ENCODE measurements at places on chromosomes 3 and 15.

DNA sequence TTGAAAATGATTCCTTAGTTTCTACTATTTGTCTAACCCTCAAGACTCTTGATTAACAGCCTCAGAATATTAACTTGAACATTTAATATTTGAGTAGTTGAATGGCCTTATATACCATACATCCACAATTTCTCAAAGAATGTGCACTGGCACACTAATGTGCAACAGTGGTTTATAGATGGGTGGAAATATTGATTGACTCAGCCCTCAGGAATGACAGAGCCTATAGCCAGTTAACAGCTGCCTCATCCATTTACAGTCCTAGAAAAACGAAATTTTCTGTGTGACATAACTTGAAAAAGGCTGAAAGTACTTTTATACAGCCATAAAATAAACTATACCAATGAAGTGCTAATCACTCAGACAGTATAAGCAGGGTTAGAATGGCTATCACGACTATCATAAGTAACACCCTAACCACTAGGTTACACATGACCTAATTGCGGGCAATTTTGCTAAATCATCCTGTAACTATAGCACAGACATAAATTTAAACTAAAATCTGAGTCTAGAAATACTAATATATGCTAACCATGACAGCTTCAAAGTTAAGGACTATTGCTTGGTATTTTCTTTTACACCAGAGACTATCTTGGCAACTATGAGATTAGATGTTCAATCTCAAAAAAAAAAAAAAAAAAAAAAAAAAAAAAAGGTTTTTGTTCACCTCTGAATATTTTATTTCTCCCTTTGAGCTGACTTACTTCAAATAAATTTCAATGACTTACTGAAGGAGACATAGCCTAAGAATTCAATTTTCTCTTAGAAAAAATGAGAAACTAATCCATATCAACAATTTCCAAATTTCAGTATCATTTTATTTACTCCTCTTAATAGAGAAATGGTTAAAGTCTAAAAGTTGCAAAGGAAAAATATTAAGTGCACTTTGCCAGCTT, 9.3 kb downstream of the SECISBP2L start:
- no peak for DNase-seq

- DNase-seq = no peak
These were observed 58.9 kb upstream of the ETV5 start for GRCh38 chr3:186167646-186168395.

GRCh38 chr3:140995881-140996280, 54.2 kb downstream of the SLC25A36 start:
- no peak for DNase-seq

DNA sequence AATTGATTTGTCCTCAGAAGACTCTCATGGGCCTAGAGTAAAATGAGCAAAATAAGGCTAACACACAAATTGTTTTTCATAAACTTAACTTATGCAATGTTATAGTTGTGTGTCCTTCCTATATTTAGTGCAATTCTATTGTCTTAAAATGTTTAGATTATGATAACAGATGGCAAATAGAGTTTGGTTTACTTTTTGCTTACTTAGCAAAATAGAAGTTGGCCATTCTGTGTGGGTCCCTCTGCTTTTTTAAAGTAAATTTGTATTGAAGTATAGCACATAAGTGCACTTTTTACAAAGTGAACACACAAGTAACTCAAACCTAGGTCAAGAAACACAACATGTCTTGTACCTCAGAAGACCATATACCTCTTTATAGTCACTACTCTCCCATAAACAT, 150.6 kb upstream of the RARB start:
- DNase-seq = no peak

GRCh38 chr15:101107101-101107500, 144.7 kb downstream of the CHSY1 start:
- no peak for DNase-seq

GRCh38 chr3:59878038-59878427, 828.2 kb upstream of the CFAP20DC start:
- no peak for DNase-seq

DNA sequence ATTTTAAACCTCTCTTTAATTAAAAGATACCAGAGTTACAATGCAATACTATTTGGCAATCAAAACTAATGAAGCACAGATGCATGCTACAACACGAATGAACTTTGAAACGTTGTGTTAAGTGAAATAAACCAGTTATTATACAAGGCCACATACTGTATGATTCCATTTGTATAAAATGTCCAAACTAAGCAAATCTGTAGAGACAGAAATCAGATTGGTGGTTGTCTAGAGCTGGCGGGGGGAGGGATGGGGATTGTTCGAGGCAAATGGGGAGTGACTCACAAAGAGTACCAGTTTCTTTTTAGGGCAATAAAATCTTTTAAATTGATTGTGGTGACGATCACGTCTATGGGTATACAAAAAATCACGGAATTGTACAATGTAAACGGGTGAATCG, 677.0 kb downstream of the NTRK3 start:
- DNase-seq = no peak

DNA sequence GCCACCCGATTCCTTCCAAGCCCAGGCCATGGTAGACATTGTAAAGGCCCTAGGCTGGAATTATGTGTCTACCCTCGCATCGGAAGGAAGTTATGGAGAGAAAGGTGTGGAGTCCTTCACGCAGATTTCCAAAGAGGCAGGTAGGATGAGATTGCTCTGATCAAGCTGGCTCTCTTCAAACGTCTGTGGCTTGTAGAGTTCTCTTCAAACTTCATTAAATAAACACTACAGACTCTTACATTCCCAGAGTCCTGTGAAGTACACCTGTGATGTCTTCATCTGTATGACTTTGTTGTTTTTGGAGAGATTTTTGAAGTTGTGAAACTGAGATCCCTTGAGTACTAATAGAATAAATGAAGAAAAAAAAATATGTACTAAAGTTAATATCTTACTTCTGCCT, 285.6 kb downstream of the GRM7 start:
- DNase-seq = no peak

GRCh38 chr15:96565266-96565665, 234.8 kb downstream of the NR2F2 start:
- no peak for DNase-seq

DNA sequence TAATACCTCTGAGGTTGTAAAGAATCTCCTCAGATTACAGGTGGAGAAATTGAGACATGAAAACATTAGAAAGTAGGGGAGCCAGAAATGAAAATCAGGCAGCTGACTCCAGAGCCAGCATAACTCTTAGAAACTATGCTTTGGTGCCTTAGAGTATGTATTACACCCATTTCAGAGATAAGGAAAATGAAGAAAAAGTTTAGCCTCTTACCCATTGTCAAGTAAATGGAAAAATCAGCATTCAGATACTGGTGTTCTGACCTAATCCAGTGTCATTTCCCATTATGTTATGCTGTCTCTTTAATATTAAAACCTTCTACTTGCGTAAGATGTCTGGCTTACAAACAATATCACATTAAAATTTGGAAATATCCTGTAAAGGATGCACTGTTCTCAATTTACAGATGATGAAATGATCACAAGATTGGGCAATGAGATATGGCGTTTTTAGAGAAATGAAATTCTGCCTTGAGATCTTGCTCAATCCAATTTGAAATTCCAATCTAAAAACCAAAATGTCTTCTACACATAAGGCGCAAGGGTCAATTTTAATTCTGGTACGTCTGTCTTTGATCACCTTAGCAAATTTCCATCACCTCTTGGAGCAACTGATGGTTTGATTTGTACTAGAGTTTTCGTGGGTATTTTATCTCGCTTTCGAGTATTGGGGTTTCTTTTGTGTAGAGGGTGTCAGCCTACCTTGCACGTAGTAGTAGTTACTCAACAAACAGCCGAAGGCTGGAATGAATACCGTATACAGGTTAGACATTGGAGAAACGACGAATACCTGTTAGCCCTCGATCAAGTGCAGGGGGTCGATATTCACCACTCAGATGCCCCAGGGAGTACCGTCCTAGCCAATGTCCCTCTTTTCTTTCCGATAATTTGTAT, 902 bp upstream of the ZCWPW2 start:
- no peak for DNase-seq

GRCh38 chr3:177079684-177080083, 117.6 kb downstream of the TBL1XR1 start:
- no peak for DNase-seq

DNA sequence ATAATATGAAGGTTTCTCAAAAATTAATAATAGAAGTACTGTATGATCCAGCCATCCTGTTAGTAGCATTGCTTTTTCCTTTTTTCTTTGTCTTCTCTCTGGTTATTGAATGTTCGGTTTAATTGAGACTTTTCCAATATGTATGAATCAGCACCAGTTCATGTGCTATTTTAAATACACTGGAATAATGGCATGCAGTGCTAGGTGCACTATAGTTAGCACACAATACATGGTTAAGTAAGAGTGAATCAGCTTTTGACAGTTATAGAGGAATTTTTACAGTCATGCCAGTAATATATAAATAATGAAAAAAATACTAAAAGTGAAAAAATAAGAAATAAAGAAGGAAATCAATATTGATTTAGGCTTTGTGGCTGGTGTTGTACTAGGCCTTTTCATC, 113.8 kb upstream of the STRIT1 start:
- DNase-seq = no peak

GRCh38 chr3:179179256-179179655, 31.1 kb downstream of the PIK3CA start:
- no peak for DNase-seq

DNA sequence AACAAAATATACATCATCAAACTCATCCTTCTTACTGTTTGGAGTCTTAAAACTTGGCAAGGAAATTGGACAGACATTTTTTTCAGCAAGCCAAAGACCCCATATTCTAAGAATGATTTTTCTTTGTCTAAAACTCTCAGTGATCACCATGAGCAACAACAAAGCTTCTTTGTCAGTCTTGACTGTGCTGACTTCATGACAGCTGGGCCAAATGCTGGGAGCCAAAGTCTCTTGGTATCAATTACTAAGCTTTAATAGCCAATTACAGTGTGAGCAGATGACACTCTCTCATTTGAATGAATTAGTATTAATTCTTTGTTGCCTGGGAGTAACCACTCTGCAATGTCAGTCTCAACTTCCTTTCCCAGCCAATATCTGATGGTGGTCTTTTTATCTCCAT, 48.1 kb upstream of the GK5 start:
- DNase-seq = no peak

GRCh38 chr3:2856138-2857133, 253.7 kb downstream of the IL5RA start:
- DNase-seq = no peak

GRCh38 chr3:5768281-5768945, 580.9 kb downstream of the EDEM1 start:
- no peak for DNase-seq

DNA sequence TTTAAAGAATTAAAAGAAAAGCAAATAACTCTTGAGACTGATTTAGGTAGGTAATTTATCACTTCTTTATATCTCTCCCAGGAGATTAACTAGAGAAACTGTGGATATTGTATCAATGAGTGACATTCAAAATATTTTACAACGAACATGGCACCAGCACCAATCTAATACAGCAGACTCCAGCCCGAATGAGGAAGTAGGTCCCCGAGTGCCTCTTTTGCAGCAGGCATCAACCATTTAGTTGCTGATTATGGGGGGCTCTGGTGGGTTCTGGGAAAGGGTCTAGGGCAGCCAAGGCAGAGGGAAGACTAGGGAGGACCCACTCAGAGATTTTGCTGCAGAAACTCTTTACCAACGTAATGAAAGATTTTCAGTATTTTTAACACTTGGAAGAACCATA, 31.7 kb upstream of the TTC14 start:
- DNase-seq = no peak

DNA sequence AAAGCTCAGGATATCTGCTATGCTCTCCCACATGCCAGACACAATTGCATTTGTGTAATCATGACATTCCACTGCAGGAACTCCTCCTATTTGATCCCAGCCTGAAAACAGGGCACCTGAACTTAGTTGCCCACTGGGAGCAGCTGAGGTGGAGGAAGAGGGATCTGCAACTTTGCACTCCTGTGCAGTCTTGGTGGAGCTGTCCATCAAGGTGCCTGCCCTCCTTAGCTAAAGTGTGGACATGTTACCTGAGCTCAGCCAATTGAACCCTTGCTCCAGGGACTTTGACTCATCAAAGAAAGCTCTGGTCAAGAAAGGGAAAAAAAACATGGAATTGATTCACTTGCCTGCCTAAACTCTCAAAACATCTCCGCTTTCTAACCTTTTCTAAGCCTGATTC, 33.3 kb upstream of the TUBGCP5 start:
- no peak for DNase-seq

GRCh38 chr3:34396956-34397355, 598.5 kb downstream of the PDCD6IP start:
- no peak for DNase-seq

All from aorta (tissue), 5 donors.